ENCODE measurements at places on chromosomes 7 and 10.

DNA sequence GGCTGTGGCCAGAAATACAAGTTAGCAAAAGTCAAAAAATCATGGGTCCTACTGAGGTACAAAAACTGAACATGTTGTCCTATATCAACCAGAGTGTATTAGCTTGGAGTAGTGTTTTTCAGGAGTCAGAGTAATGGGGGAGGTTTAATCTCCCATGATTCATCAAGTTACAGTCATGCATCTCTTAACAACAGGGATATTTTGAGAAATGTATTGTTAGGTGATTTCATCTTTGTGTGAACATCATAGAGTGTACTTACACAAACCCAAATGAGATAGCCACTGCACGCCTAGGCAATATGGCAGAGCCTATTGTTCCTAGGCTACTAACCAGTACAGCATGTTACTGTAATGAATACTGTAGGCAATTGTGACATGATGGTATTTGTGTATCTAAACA lies 14.9 kb upstream of the TES start:
- DNase-seq, result peak; percentile 73

DNA sequence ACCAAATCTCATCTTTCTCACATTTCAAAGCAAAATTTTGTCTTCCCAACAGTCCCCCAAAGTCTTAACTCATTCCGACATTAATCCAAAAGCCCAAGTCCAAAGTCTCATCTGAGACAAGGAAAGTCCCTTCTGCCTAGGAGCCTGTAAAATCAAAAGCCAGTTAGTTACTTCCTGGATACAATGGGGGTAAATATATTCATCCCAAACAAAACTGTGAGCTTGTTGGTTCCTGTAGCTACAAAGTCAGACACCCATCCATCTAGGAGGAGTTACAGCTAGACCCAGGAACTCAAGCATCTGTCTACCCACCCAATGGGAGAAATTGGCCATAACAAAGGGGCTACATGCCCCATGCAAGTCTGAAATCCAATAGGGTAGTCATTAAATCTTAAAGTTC lies 51.9 kb downstream of the MTURN start:
- no peak for DNase-seq

- peak; percentile 91 for DNase-seq
These were observed 123.6 kb downstream of the RNF216 start for GRCh38 chr7:5657901-5658300.

DNA sequence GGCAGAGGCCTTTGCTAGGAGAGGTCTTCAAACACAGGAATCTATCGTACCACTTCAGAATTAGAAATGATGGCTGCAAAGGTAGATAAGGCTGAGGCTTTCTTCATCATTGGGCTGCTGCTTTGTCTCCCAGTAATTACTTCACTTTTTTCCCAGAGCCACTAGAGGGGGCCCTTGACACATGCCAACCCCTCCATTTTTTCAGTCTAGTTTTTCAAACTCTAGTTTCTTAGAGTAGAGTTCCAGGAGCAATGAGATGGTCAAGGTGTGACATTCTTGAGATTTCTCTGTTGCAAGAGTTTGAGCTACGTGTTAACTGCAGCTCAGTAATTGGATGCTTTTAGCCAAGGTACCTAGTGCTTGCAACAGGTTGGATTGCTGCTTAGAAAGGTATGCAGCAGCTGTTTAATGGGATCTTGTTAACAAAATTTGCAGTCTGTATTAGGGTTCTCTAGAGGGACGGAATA lies 33.8 kb upstream of the RBM20 start:
- peak; percentile 70 for DNase-seq

DNA sequence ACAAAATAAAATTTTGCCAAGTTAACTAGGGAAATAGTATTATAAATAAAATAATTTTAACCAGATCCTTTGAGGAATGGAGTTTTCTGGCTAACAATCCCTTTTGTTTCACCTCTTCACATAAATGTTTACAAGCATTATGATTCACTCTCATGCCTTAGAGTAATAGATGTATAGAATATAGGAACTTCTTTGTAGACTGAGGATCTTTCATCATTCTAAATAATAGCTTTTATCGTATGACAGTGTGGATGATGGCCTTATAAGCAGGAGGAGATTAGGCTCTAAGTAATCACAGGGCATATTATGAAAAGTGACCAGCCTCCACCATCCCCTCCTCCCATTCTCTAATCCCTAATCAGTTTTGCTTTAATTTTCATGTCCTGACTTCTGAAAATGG lies 13.5 kb downstream of the ING3 start:
- DNase-seq, result no peak

GRCh38 chr10:79331709-79332108 lies 15.6 kb upstream of the PPIF start:
- DNase-seq, result peak; percentile 95
